ENCODE measurements at places on chromosomes 4 and X.

- no peak for DNase-seq
These were observed 812.9 kb upstream of the AGA start for GRCh38 chr4:178255172-178255571.

DNA sequence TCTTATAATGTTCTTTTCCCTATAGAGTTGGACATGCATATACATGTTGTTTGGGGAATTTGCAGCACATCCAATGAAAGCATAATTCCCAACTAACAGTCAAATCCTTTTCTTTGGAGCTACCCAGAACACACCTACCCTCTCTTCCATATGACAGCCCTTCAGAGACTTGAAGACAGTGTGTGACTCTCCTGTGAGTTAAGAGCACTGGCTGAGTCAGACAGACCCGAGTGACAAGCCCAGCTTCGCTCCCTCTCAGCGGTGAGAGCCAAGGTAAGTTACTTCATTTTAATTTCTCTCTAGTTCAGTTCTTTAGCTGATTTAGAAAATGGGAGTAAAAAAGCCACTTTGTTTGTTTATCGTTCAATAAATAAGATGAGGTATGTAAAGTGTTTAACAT is 86.3 kb downstream of the RTL9 start:
- DNase-seq: no peak

DNA sequence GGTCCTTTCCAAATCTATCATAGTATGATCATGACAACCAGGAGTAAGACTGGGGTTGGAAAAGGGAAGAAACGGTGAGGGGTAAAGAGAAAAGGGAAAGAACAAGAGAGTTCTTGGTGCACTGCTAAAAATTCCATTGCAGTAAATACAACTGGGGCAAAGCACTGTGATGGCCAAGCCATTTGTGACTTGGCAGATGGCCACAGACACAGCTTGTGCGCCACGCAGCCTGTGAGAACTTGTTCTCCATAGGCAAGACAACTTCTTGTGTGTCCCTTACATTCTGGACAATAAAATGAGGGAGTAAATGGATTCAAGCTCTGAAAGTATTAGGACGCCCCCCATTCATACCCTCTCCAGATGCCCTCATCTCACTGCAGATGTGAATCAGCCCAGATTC is 10.9 kb downstream of the MFAP3L start:
- DNase-seq: no peak

DNA sequence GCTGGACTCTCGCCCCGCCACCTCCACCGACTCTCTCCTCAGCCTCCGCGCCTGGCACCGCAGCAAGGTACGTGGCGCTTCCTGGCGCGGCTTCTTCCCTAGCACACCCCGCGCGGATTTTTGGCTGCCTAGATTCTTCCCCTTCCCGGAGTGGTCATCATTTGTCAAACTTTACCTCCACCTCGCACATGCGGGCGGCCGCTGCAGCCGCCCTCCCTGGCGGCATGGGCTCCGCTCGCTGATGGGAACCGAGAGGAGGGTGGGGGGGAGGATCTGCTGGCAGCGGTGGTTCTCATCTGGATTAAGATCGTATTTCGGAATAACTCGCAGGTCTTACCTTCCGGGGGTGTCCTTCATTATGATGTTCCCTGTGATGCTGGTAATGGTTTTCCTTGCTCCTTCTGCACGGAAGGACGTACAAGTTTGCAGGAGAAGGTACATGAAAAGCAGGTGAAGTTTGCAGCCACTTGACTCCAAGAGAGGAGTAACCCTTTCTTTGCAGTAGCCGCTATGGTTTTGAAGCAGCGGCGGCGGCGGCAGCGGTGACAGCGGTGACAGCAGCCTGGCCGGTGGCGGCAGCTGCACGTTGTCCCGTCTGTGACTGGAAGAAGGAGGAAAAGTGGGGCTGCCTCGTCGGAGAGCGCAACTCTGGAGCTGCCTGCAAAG is 2183.9 kb upstream of the TENM3 start:
- DNase-seq: no peak

- DNase-seq: no peak
These were observed 14.0 kb downstream of the OCIAD1 start for GRCh38 chr4:48844843-48845242.

- no peak for DNase-seq
These were observed 6.1 kb downstream of the UBQLN2 start for GRCh38 chrX:56569378-56570057.

Measured in NCI-H345 (cell line).